ENCODE measurements at places on chromosomes 6 and 20. TPM values are rescaled to one million over a fixed set of nuclear protein-coding genes. Genes with fewer than 3 reads are reported as not detected.

DNA sequence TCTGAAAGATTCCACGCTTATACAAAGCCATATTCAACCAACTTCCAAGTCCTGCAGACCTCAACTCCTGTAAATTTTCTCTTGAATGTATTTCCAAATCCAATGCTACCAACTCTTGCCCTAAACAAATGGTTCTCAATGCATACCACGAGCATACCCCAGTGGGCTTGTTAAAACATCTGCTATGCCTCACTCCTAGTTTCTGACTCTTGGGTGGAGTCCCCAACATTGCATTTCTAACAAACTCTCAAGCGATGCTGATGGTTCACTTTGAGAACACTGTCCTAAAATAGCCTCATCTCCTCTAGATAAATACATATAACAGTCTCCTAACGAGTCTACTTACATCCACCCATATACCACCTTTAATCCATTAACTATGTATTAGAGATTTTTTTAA is 7.3 kb downstream of the HBS1L start:
- no peak overlapping the region for H3K27ac ChIP-seq
- no peak for DNase-seq
- no peak overlapping the region for H3K4me3 ChIP-seq
- H3K4me1 ChIP-seq, result peaks cover 5% of the 10 kb centered on the region

- H3K4me1 ChIP-seq, result peaks cover 2% of the 10 kb centered on the region
- DNase-seq, result no peak
- no peak overlapping the region for H3K4me3 ChIP-seq
- no peaks in the 10 kb centered on the region for H3K27me3 ChIP-seq
- H3K36me3 ChIP-seq, result no peaks in the 10 kb centered on the region
- H3K27ac ChIP-seq, result no peak overlapping the region
These were observed 254.3 kb upstream of the FOXQ1 start for GRCh38 chr6:1057490-1058135.

- no peak overlapping the region for H3K4me3 ChIP-seq
- peaks cover 4% of the 10 kb centered on the region for H3K27me3 ChIP-seq
These were observed 146.7 kb downstream of the TASP1 start for GRCh38 chr20:13492001-13492481.

The SNRPB2 gene
- 81.3 TPM for total RNA-seq

The GSTA2 gene
- total RNA-seq, result not detected

The KCNK16 gene
- not detected for total RNA-seq
